Cardiac fibroblast (primary cell): ENCODE measurements at places on chromosomes 4 and X.
A peak's percentile ranks its signal among the peaks of the same experiment; 100 is the strongest.

- DNase-seq = no peak
These were observed 11.8 kb upstream of the SMIM43 start for GRCh38 chr4:121776610-121777401.

DNA sequence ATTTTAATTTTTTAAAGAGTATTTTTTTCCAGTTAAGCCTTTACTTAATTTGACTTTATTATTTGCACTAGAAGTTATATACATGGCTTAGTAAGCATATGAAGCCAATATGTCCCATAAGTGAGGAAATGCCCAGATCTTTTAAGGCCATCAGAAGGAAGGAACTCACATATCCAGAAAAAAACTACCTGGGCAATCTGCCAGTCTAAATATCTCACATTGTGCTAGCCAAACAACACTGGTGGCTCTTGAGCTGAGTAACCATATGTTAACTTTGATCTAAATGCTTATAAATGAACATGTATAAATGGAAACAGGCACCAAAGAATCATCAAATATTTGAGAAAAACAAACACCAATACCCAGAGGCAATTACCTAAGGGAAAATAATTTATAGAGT, 138.6 kb upstream of the APOOL start:
- no peak for DNase-seq

GRCh38 chrX:20515841-20516461, 249.2 kb upstream of the RPS6KA3 start:
- DNase-seq = peak; percentile 81

DNA sequence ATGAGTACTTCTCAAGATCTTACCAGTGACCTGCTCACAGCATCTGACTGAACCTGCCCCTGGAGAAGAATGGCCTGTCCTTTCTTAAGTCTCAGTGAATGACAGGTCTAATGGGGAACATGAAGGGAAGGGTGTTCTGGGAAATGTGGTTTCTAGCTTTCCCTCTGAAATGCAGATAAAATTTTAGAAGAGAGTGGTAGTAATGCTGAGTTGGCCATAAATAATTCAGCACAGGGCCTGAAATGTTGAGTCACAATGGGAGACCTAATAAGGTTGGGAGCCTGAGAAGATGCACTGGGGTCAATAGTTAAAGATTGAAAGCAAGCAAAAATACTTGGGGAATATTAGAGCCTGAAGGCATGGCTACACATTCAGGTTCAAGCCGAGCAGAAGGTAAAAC, 214.9 kb upstream of the ARHGAP24 start:
- DNase-seq = no peak

- no peak for DNase-seq
These were observed 355 bp downstream of the GRID2 start for GRCh38 chr4:92304121-92304520.

- peak; percentile 54 for DNase-seq
These were observed 33.3 kb downstream of the IL2 start for GRCh38 chr4:122423246-122423645.

DNA sequence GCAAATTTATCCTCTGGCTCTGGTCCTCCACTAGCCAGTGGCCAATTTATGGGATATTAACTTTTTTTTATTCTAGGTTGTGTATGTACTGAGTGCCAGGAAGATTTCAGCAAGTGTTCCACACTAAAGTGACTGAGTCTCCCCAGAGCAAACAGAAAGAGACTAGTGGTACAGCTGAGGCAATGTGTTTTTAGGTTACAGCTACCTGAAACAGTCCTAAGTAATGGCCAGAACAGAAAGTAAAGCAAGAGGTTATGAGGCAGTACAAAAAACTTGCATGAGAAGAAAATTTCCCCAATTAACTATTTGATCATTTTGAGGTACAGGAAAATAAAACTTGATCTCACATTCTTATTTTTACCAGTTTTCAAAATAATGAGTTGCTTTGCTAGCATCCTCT, 31.2 kb downstream of the PRDM8 start:
- no peak for DNase-seq

DNA sequence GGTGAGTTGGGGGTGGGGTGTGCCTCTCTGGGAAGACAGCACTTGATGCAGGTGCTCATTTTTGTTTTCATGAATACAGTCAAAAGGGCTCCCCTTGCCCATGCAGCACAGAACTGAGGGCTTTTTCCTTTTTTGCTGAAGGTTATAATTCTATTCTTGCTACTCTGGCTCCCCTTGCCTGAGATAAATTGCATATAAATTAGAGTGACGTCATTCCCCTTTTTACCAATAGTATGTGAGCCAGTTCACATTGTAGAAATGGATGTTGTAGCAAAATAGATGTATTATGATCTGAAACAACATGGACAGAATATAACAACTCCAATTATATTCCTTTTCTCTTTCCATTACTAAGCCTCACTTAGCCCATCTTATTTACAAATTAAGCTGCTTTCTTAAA, 28.4 kb downstream of the CXorf58 start:
- DNase-seq = no peak

- no peak for DNase-seq
These were observed 78.2 kb upstream of the TET2 start for GRCh38 chr4:105068516-105068915.

GRCh38 chr4:86660401-86660800, 66.3 kb downstream of the PTPN13 start:
- DNase-seq = no peak

DNA sequence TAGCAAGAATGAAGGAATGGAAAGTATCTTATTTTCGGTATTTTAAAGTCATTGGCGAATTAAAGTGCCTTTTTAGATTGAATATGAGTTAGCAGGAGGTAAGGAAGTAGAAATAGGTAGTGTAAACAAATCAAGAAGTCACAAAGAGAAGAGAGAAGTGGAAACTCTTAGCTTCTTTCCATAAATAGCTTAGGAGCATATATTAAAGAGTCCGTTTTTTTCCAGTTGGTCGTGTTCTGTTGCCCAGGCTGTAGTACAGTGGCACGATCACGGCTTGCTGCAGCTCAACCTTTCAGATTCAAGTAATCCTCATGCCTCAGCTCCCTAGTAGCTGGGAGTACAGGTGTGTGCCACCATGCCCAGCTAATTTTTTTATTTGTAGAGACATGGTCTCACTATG, 56.4 kb downstream of the UBE2K start:
- no peak for DNase-seq

DNA sequence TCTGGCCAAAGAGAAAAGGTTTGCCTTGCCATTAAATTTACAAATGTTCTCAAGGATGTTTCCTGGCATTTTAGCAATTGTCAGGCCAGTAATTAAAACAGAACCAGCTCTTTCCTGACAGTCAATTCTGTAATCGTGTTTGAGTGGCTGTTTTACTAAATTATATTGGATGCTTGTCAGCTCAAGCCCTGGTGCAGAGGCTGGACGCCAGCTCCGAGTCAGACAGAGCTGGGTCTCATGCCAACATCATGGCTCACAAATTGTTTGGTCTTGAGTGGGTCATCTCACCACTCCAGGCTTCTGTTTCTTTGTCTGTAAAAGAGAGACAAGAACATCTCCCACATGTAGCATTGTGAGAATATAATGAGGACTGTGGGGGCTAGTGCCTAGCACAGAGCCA, 190.3 kb upstream of the PSAPL1 start:
- no peak for DNase-seq

DNA sequence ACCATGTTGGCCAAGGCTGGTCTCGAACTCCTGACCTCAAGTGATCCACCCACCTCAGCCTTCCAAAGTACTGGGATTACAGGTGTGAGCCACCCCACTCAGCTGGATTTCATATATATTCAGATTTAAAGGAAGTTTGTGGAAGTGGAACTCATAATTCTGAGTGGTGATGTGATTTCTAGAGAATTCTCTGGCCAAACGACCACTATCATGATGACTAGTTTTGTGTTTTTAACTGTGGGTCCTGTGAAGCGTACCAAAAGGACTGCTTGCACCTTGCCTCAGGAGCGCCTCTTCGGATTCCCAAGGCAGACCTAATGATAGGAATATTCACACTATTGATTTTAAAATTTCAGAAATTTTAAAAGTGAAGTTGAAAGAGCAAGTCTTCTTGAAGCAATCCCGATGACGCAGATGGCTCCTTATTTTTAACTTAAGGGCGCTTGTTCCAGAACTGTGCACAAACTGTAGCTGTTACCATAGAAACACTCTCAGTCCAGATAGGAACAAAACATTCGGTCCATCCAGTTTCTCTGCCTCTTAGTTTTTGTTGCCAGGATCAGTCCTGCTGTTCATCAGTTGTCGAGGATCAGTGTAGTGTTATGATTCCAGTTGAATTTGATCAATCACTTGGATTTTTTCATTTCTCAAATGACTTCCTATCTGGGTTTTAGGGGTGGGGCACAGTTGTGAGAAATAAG, 51.7 kb upstream of the CLCN4 start:
- no peak for DNase-seq

- peak; percentile 77 for DNase-seq
These were observed 26.4 kb upstream of the TMPRSS11B start for GRCh38 chr4:68271851-68272357.

DNA sequence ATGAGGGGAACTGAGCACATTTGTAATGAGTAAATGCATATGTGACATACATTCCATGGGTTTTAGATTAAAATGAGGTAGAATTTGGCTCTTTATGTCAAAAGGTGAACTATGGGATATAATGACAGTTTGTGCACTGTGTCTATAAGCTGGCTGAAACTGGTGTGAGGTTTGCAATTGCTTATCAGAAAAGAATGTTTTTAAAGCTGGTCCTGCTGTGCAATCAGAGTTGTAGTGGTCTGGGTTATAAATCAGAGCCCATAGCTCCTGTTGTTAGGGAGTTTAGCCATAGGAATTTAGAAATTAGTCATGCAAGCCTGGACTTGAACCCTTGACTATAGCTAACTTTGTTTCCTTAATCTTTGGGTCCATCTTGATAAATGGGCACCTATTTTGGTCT, 23.1 kb upstream of the GATB start:
- no peak for DNase-seq

GRCh38 chrX:109372291-109372690, 109.6 kb downstream of the GUCY2F start:
- no peak for DNase-seq

DNA sequence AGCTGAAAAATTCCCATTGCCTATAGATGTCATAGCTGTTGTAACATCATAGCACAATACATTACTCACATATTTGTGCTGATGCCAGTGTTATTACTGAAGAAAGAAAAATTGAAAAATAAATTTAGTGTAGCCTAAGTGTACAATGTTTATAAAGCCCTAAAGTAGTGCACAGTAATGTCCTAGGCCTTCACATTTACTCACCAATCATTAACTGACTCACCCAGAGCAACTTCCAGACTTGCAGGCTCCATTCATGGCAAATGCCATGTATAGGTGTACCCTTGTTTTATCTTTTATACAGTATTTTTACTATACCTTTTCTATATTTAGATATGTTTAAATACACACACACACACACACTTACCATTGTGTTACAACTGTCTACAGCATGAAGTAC, 265.4 kb upstream of the MAGEB18 start:
- DNase-seq = no peak

DNA sequence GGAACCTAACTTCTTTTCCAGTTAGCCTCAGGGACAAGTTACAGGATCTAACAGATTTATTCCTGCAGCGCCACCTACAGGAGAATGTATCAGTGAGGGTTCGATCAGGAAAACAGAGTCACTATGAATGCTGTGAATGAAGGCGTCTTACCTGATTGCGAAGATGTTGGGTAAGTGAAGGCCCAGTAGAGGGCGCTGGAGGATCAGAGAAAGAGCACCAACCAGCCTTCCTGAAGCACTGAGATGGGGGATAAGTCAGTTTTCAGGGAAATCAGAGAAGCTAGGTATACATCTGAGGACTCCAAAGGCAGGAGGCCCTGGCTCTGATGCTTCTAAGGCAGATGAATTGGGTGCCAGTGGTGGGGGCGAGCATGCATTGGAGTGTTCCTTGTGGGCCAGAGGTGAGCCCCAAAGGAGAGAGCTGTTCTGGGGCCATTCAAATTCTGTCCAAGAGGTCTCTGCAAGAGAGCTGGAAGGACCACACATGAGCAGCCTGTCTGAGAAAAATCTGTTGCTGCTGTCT, 169.9 kb upstream of the AADAT start:
- DNase-seq = peak; percentile 65

GRCh38 chr4:52894443-52894842, 32.3 kb downstream of the RASL11B start:
- DNase-seq = no peak

GRCh38 chr4:184473499-184474262, 669 bp downstream of the IRF2 start:
- peak; percentile 45 for DNase-seq
